ENCODE measurements at places on chromosomes 2 and 18.

- DNase-seq = no peak
These were observed 6.7 kb downstream of the DSEL start for GRCh38 chr18:67509741-67510391.

DNA sequence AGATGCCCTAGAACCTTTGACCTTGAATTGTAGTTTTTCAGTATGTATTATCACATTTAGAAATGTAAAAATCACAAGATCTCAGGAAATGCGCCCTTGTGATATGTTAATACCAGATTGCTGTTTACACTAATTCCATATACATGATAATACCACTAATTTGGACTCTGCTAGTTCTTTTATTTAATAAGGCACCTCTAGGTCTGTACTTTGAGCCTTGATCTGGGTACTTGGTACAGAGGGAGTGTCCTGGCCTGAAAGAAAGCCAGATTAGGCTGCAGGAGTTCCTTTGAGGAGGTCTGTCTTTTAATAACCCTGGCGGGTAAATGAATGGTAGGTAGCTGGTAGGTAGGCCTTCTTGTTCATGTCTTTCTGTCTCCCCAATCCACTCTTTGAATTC is 26.3 kb downstream of the PLEKHA3 start:
- no peak for DNase-seq

GRCh38 chr2:21763501-21763900 is 639.7 kb downstream of the TDRD15 start:
- DNase-seq = no peak

DNA sequence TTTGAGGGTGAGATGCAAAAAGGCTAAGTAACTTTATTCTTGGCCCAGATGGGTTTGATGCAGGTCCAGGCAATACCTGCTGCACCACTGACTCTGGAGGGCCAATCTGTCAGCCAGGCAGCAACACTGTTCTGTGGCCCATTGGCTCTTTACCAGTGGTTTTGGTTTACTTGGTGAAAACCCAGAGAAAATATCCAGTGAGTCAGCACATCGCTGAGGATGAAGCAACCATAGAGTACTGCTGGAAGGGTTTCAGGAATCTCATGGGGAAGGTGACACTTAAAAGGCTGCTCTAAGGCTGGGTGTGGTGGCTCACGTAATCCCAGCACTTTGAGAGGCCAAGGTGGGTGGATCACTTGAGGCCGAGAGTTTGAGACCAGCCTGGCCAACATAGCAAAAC is 192.5 kb upstream of the FAM98A start:
- no peak for DNase-seq

DNA sequence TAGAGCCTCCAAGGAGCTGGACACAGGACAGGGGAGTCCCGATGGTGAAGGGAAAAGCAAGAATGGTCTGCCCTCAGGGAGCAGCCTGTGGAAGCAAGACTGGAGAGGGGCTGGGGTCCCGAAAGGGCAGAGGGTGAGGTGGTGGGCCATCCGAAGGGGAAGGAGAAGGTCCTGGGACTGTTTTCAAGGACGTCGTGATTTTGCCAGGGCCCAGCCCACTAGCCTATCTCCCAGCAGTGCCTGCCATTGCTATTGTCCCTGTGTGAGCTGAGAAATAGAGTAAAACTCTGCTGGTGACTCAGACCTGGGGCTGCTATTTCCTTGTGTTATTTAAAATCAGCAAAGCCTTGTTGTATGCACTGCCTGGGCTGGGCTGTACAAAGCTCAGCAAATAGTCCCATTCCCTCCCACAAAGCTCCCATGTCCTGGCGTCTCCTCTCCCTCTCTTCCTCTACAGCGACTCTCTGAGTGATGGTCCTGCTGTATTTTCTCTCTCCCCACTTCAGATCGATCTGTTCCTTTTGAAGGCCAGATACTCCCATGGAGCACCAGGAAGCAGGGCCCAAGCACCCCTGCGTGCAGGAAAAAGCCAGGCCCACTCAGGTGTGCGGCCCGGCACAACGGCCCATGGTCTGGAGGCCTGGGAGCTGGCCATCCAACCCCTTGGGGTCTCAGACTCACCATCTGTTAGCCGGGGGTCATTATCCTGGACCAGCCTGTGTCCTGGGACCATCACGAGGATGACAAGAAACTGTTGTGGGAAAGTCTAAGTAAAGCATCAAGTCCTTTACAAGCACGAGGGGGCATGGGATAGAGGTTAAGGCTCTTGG is 65.0 kb upstream of the OTOF start:
- no peak for DNase-seq

GRCh38 chr2:157055660-157056199 is 201.8 kb upstream of the GALNT5 start:
- DNase-seq = no peak

Measured in activated CD8-positive, alpha-beta T cell treated with anti-CD3 and anti-CD28 coated beads for 36 hours (primary cell).